Ecto neural progenitor cell (in vitro differentiated cells): ENCODE measurements at places on chromosomes 13 and 19.
A peak's percentile ranks its signal among the peaks of the same experiment; 100 is the strongest.

- no peak for DNase-seq
Measured at GRCh38 chr13:99050983-99051488, 73.2 kb upstream of the DOCK9 start.

DNA sequence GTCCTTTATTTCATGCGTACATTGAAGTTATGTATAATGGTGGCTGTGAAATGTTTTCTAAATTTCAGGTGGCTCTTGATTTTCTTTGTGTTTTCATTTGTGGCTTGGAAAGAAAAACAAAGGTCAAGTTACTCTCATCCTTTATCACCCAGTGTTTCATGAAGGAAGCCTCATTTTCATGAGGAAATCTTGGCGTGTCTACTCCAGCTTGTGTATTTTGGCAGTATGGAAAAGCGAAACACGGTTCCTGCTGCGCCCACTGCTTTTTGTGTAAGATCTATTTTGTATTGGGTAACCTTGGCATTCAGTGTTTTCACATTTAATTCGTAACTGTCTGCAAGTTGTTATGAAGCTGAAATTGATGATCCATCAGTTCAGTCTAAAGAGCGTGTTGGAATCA is 147.0 kb upstream of the RNF113B start:
- DNase-seq: no peak

GRCh38 chr13:112845511-112846144 is 123.4 kb upstream of the MCF2L start:
- DNase-seq: no peak

GRCh38 chr19:543910-544608 is at the start of gene GZMM:
TSS of gene GZMM (plus strand) at chr19:544053. CDS start at chr19:544072, 19 bp downstream.
- DNase-seq: no peak

DNA sequence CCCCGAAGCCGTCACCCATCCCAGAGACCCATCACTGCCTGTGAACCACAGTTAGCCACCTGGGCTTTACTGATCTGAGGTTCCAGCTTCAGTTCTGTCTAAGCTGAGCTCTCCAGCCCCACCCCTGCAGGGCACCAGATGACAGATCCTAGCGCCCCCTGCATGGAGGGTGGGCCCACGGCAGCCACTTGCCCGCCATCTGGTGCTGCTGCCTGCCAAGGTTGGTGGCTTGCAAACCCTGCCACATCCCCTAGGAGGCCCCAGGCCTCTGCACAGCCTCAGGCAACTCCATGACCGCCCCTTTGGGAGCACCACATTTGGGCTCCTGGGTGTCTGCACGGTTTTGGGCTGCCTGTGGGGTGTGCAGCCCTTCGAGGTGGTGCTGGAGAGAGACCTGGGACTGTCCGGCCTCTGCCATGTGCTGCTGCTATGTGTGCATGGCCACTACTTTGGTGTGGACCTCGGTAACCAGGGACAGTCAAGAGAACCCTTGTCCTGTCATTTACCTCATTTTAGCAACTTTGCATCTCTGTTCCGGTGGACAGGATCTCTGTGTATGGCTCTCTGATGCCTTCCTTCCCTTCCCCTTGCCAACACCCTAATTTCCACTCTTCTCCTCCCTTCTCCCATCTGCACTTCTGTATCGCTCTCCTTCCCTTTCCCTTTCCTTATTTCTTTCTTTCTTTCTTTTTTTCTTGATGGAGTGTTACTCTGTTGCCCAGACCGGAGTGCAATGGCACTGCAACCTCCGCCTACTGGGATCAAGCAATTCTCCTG is 17.4 kb upstream of the SDHAF1 start:
- peak; percentile 72 for DNase-seq

GRCh38 chr13:80214050-80214449 is 126.9 kb downstream of the SPRY2 start:
- DNase-seq: no peak

GRCh38 chr13:51324714-51325420 is 14.6 kb upstream of the SERPINE3 start:
- DNase-seq: peak; percentile 40

GRCh38 chr13:29907670-29908069 is 57.3 kb upstream of the UBL3 start:
- no peak for DNase-seq

- DNase-seq: no peak
Measured at GRCh38 chr13:40812724-40813445, 23.5 kb downstream of the SLC25A15 start.

- peak; percentile 97 for DNase-seq
Measured at GRCh38 chr19:23116802-23117571, at the start of gene ZNF730. TSS of gene ZNF730 (plus strand) at chr19:23117025. CDS start at chr19:23117174, 149 bp downstream.

DNA sequence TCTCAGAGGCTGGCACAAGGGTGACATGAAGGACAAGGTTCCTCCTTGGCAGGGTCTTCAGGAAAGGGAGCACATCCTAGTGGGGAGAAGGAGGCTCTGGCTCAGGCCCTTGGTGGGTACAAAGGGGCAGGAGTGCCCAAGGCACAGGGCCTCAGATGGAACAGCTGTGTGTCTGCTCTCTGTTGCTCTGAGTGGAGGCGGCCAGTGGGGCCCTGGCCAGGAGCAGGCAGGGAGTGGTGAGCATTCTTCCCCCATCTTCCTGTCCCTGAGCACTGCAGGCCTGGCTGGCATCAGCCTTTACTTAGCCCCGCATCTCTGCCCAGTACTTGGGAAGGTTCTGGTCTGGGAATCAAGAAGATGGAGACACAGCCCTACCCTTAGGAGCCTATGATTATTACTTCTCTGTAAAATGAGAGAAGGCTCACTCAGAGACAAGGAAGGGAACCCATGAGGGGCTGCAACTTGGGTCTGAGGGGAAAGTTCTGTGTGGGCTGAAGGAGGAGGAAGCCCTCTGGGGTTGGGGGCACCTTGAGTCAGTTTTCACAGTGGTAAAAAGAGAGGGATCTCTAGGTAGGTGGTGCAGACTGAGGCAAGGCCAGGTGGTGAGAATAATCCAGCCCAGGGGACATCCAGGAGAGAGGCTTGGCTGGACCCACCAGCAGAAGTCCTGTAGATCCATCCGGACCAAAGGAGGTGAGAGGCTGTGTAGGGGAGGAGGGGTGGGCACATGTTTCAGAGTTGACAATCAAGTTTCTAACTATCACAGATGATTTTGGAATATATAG is 173.5 kb downstream of the TSHZ3 start:
- DNase-seq: no peak

GRCh38 chr19:5891938-5892771 is 11.4 kb downstream of the NDUFA11 start:
- DNase-seq: peak; percentile 80

- peak; percentile 81 for DNase-seq
Measured at GRCh38 chr13:109412283-109412901, 374.0 kb downstream of the IRS2 start.

- DNase-seq: no peak
Measured at GRCh38 chr19:58007285-58007684, 4.7 kb upstream of the ZNF606 start.

DNA sequence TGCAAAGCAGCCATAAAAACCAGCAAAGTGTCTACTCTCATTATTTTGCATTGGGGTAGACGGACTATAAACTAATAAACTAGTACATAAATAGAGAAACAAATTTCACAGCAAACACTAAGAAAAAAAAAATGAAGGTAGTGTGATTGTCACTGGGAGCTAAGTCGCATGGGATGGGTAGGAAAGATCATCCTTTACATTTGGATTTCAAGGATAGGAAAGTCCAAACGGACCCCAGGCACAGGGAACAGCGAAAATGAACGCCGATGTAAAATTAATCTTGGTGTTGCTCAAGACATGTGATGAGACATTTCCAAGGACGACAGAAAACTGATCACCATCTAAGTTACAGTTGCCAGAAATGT is 690 bp upstream of the SGTA start:
- no peak for DNase-seq
